ENCODE measurements at places on chromosomes 13 and 19. TPM values are rescaled to one million over a fixed set of nuclear protein-coding genes. Genes with fewer than 3 reads are reported as not detected.

The PNMA8C gene
- not detected for total RNA-seq

The TRPC4 gene
- total RNA-seq: 0.54 TPM

The ZNF526 gene
- total RNA-seq: 5.3 TPM

The MYO9B gene
- 24.0 TPM for total RNA-seq

The LILRB4 gene
- total RNA-seq: not detected

The LILRB2 gene
- total RNA-seq: not detected

The NDUFS7 gene
- 98.7 TPM for total RNA-seq

The RETN gene
- not detected for total RNA-seq

The KLK8 gene
- total RNA-seq: not detected

The IZUMO4 gene
- 1.4 TPM for total RNA-seq

The MIR17HG gene
- 12.7 TPM for total RNA-seq

Measured in dermis lymphatic vessel endothelial cell (primary cell).